ENCODE measurements at places on chromosomes 4 and X. TPM values are rescaled to one million over a fixed set of nuclear protein-coding genes. Genes with fewer than 3 reads are reported as not detected.

The TMSB15A gene
- total RNA-seq, result not detected

The CYP4V2 gene
- total RNA-seq, result 3.8 TPM

The MTNR1A gene
- not detected for total RNA-seq

The USP17L11 gene
- total RNA-seq, result not detected

The XK gene
- 2.7 TPM for total RNA-seq

The HAND2 gene
- 0.08 TPM for total RNA-seq

The CTAG1A gene
- total RNA-seq, result not detected

The GPC3 gene
- total RNA-seq, result 0.28 TPM
